ENCODE measurements at places on chromosomes 7 and 10. TPM values are rescaled to one million over a fixed set of nuclear protein-coding genes. Genes with fewer than 3 reads are reported as not detected.

Gene OR2A5
- not detected for total RNA-seq

Gene HPSE2
- total RNA-seq = not detected

Gene SEMA3D
- total RNA-seq = 7.0 TPM

Gene CRYGN
- total RNA-seq = 0.56 TPM

Gene CUTC
- total RNA-seq = 26.3 TPM

Gene CHN2
- 4.2 TPM for total RNA-seq

Gene BICC1
- 92.6 TPM for total RNA-seq

Gene RSPH10B
- total RNA-seq = 0.56 TPM
